NCI-H1417 treated with DMSO at 0.1 percent for 48 hours (cell line): ENCODE measurements at places on chromosomes 5 and 9.

DNA sequence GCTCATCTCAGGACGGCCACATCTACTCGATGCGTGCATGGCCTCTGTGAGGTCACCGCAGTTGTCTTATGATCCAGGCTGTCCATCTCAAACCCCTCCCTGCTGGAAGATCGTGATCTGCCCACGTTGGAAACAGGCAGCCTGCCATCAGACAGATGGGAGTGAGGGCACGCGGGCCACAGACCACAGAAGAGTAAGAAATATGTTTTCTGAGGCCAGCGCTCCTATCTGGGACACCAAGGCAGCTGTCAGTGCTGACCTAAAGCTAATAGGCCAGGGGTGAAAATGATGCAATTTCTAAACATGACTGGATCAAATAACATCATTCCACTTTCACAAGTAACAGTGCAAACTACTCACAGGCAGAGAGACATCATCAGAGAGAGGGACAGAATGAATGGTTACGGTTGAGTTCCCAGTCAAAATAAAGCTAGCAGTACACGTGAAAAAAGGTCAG lies 57.1 kb upstream of the CER1 start:
- DNase-seq, result no peak

DNA sequence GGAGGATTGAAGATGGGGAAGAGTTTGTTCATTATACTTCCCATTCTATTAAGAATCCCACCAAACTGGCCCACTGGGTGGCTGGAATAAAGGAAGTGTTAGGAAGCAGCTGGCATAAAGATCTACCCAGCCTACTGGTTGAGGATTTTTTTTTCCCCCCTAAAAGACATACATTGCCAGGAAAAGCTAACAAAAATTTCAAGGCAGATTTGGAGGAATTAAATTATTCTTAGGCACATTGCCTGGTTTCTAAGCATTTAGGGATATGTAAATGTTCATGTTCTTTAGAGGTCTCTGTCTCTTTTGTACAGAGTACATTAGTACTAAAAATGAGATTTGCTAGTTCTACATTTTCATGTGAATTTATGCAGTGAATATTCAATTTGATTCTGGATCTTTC lies 8.3 kb downstream of the PIK3R1 start:
- no peak for DNase-seq

- no peak for DNase-seq
These were observed 273.7 kb downstream of the CETN3 start for GRCh38 chr5:90135779-90136378.

GRCh38 chr9:86801246-86801645 lies 146.1 kb downstream of the GAS1 start:
- no peak for DNase-seq

- DNase-seq, result no peak
These were observed 25.9 kb downstream of the ROPN1L start for GRCh38 chr5:10467281-10468198.

GRCh38 chr5:5583023-5583765 lies 160.7 kb downstream of the ICE1 start:
- no peak for DNase-seq

DNA sequence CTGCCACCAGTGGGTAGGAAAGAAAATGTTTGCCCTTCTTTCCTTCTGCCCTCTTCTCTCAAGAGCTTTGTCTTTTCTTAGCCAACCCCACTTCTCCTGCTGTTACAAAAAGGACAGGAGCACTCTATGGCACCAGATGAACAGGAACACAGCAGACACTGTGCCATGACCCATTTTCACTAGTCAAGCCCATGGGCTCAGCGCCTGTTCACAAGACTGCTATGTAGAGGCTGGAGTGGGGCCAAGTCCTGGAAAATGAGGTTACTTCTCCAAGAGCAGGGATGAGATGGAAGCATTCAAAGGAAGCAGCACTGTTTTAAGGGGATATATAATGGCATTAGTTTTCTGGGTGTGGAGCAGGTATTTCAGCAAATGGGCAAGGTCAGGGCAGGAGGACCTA lies 46.8 kb upstream of the GRAMD2B start:
- no peak for DNase-seq

GRCh38 chr9:89536145-89536574 lies 38.2 kb upstream of the SEMA4D start:
- no peak for DNase-seq

GRCh38 chr9:75128535-75128934 lies 40.2 kb downstream of the OSTF1 start:
- DNase-seq, result no peak

DNA sequence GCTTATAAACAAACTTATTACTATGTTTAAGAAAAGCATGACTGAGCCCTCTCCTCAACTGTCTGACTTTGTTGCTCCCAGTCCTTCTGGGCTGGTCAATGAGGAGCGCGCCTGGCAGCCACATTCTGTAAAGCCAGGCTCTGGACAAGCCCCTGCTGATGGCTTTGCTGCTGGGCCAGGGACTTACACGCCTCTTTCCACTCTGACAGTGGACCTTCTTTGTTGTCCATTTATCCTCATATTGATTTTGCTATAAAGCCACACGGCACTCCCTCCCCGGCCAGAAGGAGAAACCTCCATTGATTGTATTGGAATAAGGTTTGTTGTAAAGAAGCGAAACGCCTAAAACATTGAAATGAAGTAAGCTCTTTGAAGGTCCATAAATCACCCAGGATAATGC lies 50.6 kb downstream of the C5orf15 start:
- DNase-seq, result no peak

GRCh38 chr9:107112707-107113243 lies 170.3 kb upstream of the RAD23B start:
- DNase-seq, result no peak

DNA sequence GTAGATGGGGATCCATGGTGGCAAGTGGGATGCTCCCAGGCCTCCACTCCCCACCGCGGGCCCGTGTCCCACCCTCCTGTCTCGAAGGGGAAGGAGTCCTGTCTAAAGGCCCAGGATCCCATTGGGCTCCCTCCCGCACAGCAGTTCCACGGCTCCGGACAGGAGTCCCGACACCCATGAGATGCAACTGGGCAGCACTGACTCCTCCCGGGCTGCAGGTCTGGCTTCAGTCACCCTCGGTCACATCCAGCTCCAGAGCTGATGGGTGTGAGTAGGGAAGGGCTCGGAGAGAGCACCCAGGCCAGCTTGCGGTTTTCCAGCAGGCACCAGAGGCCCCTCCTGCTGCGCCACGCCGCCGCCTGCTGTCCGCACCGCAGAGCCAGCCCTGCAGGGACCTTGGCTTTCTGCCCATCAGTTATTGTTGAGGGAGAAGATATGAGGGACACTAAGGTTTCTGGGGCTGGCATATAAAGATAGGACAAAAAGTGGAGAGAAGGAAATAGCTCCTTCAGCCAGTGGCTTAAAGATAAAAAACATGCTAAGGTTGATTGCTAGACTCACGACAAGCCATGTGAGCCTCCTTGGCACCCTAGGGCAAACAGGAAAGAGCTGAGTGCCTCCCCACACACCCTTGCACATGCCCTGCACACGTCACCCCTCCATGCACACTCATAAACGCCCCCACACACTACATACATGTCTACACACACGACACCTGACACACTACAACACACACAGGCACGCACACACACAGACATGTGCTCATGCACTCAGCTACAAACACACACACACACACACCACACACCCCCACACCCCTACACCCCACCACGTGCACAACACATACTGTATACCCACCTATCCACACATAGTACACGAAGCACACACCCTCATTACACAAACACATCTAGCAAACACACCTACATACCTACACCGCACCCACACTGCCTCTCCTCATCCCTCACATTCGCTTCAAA lies 79.0 kb downstream of the AK8 start:
- no peak for DNase-seq

DNA sequence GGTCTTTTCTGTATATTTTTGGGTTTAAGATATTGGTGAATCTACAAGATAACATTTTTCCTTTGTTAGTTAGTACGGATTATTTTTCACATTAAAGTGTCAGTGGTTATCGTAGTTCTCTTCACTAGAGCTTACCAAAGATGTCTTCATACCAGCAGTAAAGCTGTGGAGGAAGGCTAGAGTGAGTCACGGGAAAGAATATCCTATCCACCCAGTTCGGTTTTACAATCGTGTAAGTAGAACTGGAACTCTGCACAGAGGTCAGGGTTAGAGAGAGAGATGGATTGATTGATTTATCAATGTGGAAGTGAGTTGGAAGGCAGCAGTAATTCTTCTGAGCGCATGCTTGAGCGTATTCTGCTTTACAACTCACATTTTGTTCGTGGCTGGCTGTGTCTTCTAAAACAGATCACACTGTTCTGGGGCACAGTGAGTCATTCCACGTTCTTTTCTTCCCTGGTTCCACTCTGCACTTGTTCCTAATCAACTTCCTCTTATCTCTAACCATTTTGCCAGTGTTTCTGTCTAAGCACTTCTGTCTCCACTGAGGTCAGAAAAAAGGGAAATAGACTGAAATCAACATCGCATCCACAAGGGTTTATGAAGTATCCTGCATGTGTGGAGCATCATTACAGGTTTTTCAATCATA lies 86.5 kb upstream of the ARRDC3 start:
- no peak for DNase-seq

DNA sequence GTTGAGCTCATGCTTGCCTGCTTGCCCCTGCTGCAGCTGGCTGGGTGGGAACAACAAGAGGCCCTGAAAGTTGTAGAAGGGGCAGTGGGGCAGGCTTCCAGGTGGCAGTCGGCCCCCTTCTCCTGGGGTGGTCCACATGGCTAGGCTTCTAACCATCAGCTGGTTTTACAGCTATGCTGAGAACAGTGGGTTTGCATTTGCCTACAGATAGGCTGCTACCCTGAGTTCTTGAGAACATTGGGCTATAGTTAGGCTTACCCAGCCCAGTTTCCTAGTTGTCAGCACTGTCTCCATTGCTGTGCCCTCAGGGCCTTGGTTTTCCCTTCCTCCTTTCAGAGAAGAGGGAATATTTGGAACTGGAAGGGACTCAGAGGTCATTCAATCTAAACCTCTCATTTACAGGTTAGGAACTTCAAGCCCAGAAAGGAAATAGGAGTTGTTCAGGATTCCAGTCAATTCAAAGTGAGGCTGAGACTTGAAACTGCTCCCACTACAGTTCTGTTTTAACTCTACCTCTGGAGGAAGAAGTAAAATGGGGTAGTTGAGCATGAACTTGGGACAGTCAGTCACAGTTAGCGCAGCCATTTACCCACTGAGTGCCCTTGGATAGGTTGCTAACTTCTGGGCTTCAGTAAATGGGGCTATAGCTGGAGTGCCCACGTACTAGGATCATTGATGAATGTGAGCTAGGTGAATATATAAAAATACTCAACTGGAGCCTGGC lies 11.5 kb downstream of the LARP1 start:
- no peak for DNase-seq

- no peak for DNase-seq
These were observed 202.0 kb downstream of the FSTL4 start for GRCh38 chr5:133410335-133410828.

DNA sequence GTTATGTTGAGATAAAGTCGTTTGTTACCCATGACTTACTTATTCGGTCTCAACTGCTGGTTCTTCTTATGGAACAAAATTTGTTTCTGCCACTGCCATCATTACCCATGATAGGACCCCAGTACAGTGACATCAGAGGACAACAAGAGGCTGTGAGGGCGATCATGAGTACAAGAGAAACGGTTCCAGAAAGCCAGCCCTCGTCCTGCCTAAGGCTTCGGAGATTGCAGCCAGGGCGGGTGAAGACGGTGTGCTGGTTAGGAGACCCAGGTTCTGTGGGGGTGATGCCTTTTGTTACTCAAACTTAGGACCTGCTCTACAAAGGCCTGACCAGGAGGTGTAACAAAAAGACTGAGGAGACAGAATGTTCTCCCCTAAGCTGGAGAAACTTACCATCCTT lies 10.9 kb downstream of the FYB1 start:
- DNase-seq, result no peak

DNA sequence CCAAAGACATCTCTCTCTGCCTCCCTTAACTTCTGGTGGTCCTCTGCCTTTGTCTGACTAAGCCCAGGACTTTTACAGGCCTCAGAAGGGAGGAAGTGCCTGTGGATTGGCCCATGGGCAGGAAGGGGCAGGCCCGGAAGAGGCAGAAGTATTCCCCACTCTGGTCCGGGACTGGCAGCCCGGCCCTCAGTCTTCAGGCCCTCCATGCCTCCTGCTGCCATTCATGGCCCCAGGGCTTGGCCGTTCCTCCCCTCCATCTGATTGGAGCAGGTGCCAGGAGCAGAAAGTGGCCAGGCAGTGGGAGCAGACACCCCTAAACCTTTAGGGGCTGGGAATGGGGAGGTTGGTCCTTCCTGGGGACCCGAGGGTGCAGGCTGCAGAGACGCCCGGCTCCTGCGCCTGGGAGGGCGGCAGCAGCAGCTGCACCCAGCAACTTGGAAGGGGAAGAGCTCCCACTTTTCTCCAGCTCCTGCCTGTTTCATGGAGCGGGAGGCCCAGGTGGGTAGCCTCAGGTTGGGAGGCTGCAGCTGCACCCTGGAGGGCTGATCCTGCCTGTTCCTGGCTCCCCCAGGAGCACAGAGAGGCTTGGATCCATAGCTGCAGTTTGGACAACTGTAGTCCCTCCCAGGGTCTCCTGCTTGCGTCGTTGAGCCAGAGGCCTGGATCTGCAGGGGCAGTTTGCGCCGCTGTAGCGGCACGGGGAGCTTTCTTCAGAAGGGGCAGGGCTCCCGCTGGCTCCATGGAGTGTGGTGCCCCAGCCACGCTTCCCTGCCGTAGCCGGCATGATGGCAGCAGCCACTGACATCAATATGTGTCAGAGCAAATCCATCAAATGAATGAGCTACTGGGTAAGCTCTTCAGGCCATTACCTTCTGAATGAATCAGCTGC lies 661.5 kb upstream of the NUDT12 start:
- DNase-seq, result no peak

DNA sequence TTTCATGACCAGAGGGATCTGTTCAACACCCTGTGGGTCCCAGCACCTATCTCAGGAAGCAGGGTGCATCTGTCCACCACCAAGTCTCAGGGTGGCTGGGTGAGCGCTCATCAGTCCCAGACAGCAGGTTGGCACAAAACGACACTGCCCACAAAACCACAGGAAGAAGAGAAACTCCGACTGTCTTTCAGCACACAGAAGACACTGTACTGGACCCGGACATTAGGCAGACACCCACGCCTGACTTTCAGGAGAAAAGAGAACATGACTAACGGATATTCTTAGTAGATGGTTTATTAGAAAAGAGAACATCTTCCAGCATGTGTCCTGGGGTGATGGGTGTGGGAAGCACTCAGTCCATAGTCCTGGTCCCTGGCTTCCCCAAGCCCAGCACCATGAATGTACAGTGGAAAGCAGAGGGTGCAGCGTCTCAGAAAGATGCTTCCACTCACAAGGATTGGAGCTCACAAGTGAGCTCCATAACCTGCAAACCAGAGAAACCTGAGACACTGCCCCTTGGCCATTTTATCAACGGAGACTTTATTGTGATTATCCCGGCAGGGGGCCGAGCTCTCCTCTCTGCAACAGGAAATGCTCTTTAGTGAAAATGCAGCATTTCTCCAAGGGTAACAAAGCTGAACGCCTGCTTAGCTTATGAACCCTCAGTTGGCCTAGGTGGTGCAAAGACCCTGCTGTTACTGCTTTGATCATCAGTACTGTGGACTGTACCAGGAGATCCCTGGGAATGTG lies 35.8 kb upstream of the LCP2 start:
- DNase-seq, result no peak

GRCh38 chr5:111132731-111133435 lies 40.7 kb downstream of the WDR36 start:
- no peak for DNase-seq

- DNase-seq, result no peak
These were observed 295.8 kb downstream of the DMRTA1 start for GRCh38 chr9:22742401-22742800.

GRCh38 chr5:80618438-80618837 lies 36.0 kb upstream of the MSH3 start:
- no peak for DNase-seq

- no peak for DNase-seq
These were observed 17.5 kb upstream of the JAK2 start for GRCh38 chr9:4967523-4967922.

- no peak for DNase-seq
These were observed 398.0 kb downstream of the RAB3C start for GRCh38 chr5:58980890-58981289.
